ENCODE measurements at places on chromosomes 2 and 18. TPM values are rescaled to one million over a fixed set of nuclear protein-coding genes. Genes with fewer than 3 reads are reported as not detected.

TUBB6 gene
- total RNA-seq = 520 TPM

MZT2B gene
- 277 TPM for total RNA-seq

ZBTB7C gene
- total RNA-seq = 0.38 TPM

C2orf92 gene
- 4.2 TPM for total RNA-seq

EHBP1 gene
- 18.8 TPM for total RNA-seq

SNORC gene
- 1.6 TPM for total RNA-seq

TXNDC2 gene
- total RNA-seq = not detected

ESPNL gene
- total RNA-seq = 1.5 TPM

- DNase-seq = peak; percentile 37
These were observed 29.7 kb downstream of the CCDC141 start for GRCh38 chr2:179020156-179020750.

GRCh38 chr2:164840458-164840929, 1.1 kb downstream of the COBLL1 start:
- DNase-seq = peak; percentile 46

- DNase-seq = no peak
These were observed 6.9 kb upstream of the SLC11A1 start for GRCh38 chr2:218375212-218375611.

DNA sequence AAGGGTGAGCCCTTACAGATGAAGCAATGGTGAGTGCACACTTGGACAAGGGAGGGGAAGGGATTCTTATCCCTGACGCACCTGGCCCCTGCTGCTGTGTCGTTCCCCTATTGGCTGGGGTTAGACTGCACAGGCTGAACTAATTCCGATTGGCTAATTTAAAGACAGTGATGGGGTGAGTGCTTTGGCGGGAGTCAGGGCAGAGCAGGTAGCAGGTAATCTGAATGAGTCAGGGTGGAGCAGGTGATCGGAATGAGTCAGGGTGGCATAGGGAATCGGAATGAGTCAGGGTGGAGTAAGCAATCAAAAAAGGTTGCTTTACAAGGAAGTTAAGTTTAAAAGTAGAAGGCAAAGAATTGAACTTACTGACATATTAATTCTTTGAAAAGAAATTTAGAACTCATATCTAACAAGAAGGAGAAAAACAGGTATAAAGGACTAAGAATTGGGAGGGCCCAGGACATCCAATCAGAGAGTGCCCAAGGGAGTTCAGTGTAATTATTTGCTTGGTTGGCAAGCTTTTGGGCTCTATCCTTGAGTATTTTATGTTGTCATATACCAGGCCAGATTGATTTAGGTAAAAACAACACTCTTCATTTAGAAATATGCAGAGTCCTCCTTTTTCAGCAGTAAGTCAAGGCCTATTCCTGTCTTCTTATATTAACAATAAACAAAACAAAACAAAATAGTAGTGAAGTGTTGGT, 52.3 kb upstream of the RALBP1 start:
- no peak for DNase-seq

- peak; percentile 94 for DNase-seq
These were observed at the start of gene MTA3 for GRCh38 chr2:42568401-42569115. Gene MTA3 (plus strand): TSS chr2:42568632. CDS start chr2:42568746, 114 bp downstream.

GRCh38 chr2:200624026-200624425, 38.2 kb downstream of the AOX1 start:
- DNase-seq = no peak

- no peak for DNase-seq
These were observed 12.0 kb downstream of the MRPL35 start for GRCh38 chr2:86211033-86211795.

DNA sequence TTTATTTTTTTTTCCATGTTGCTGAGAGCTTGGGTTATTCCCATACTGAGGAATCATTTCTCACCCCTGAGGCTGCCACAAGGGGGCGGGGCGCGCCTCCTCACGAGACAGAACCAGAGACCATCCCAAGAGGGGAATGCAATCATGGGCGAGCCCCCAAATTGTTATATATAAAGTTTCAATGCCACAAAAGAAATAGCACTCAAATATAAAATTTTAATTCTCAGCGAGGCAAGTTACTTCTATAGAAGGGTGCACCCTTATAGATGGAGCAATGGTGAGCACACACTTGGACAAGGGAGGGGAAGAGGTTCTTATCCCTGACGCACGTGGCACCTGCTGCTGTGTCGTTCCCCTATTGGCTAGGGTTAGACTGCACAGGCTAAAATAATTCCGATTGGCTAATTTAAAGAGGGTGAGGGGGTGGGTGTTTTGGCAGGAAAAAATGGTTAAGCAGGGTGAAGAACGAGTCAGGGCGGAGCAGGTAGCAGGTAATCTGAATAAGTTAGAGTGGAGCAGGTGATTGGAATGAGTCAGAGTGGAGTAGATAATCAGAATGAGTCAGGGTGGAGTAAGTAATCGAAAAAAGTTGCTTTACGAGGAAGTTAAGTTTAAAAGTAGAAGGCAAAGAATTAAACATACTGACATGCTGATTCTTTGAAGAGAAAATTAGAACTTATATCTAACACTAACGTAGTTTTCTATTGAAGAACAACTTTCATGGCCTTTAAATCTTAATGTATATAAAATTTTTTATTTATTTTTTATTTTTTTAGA, 177.5 kb downstream of the MTCL1 start:
- no peak for DNase-seq

- DNase-seq = no peak
These were observed 10.3 kb downstream of the TUBB6 start for GRCh38 chr18:12318334-12318697.

DNA sequence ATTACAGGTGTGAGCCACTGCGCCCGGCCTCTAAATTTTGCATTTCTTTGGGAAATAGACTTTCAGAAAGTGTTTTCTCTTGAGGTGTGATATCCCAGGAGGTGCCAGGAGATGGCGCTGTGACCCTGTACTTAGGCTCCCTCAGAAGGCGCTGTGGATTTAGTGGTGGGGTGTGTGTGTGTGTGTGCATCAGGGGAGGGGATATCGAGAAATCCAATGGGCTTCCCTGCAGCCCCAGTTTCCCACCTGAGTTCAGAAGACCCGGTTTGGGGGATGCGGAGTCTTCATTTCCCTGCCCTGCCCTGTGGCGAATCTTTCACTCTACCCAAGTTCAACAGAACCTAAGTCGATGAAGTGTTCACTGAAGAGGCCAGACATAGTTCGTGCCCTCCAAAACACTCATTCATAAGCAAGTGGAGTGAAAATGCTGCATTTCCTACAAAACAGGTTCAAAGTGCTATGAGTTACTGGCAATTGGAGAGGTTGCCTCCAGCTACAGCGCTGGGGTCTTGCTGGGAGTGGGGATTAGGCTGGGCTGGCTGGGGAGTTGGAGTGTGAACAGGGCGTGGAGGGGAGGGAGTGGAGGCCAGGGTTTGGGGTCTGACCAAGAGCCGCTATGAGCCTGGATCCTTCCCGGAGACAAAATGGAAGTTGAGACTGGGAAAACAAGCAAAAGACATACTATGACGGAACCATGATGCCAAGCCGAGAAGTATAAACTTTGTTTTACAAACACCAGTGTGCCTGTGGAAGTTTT, 6.5 kb upstream of the WNT6 start:
- peak; percentile 85 for DNase-seq

DNA sequence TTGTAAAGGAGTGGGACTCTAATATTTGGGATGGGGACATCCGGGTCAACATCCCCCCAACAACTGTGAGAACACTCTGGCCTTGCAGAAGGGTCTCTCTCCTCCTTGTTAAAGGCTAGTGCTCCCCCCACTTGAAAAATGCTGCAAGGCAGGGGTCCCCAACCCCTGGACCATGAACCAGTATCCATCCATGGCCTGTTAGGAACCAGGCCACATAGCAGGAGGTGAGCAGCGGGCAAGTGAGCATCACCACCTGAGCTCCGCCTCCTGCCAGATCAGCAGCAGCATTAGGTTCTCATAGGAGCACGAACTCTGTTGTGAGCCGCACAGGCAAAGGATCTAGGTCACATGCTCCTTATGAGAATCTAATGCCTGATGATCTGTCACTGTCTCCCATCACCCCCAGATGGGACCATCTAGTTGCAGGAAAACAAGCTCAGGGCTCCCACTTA, 243.9 kb upstream of the ID2 start:
- DNase-seq = no peak

GRCh38 chr2:65775839-65776238, 343.4 kb upstream of the SPRED2 start:
- DNase-seq = no peak

DNA sequence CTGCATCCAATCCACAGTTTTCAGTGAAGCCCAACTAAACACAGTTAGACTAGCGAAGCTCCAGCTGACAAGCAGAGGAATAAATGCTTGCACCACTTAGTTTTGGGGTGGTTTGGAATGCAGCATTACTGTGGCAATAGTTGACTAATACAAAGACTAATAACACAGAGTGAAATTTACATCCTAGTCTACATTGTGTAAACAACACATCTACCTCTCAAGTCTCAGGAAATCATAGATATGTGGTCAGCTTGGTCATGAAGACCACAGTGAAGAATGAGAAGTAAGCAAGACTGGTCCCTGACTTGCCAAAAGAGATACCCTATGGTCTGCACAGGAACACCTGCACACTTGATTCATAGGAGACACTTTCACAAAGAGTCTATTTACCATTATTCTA, 155.1 kb upstream of the TANK start:
- DNase-seq = no peak

GRCh38 chr18:36813101-36813775, 15.6 kb downstream of the TPGS2 start:
- DNase-seq = no peak

- DNase-seq = no peak
These were observed 155.6 kb upstream of the LYPD1 start for GRCh38 chr2:132825601-132826000.

GRCh38 chr2:97857553-97857952, 138.2 kb downstream of the TMEM131 start:
- no peak for DNase-seq

GRCh38 chr2:144041612-144042011, 478.3 kb downstream of the ZEB2 start:
- no peak for DNase-seq

GRCh38 chr2:196413821-196414274, 225.7 kb upstream of the CCDC150 start:
- DNase-seq = no peak

- DNase-seq = no peak
These were observed 252.8 kb upstream of the NETO1 start for GRCh38 chr18:73120626-73121025.

Data from H7 (cell line).